ENCODE measurements at places on chromosomes 3 and 15.
A peak's percentile ranks its signal among the peaks of the same experiment; 100 is the strongest.

DNA sequence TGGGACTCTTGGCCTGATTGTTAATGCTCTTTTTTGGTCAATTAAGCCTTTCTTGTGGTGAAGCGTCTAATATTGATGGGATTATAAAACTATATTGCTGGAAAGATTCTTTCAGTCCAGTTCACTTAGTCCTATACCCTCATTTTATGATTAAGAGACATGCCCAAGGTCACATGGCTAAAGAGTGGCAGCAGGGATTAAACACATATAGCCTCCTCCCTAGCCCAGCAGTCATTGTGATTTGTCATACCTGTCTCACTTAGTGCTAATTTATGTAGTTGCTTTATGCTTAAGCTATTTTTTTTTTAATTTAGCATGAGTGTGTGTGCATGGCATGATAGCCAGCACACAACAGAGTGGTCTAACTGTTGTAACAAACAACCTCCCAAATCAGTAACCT lies 9.5 kb downstream of the PARP14 start:
- DNase-seq: no peak

GRCh38 chr15:42138411-42138810 lies 18.0 kb downstream of the PLA2G4F start:
- DNase-seq: no peak

- no peak for DNase-seq
Measured at GRCh38 chr3:76405196-76405595, 619.8 kb upstream of the ZNF717 start.

DNA sequence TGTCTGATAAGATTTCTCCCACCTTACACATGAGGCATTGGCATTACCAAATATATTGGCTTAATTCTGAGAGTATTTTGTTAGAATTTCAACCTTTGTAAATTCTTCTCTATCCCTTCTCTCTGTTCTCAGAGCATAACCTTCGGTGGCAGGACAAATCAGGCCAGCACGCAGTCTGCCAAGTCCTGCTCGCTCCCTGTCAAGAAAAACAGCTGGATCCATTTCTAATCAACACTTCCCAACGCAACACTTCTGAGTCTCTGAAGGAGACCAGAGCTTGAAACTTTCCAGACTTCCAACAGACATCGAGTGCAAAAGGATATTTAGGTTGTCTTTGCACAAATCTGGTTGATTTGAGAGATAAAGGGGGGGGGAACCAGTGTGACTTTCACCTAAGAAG lies 125.7 kb downstream of the SV2B start:
- no peak for DNase-seq

- no peak for DNase-seq
Measured at GRCh38 chr3:10837849-10838248, 21.8 kb downstream of the SLC6A11 start.

GRCh38 chr3:46090161-46090591 lies 62.9 kb upstream of the XCR1 start:
- no peak for DNase-seq

- DNase-seq: no peak
Measured at GRCh38 chr3:120196333-120196732, 88.7 kb downstream of the GPR156 start.

- no peak for DNase-seq
Measured at GRCh38 chr3:139430493-139430892, 41.0 kb upstream of the COPB2 start.

GRCh38 chr15:70722266-70723121 lies 40.9 kb downstream of the UACA start:
- no peak for DNase-seq

- no peak for DNase-seq
Measured at GRCh38 chr3:165513715-165514701, 317.8 kb upstream of the SLITRK3 start.

GRCh38 chr15:79535536-79535935 lies 103.4 kb downstream of the MINAR1 start:
- no peak for DNase-seq

DNA sequence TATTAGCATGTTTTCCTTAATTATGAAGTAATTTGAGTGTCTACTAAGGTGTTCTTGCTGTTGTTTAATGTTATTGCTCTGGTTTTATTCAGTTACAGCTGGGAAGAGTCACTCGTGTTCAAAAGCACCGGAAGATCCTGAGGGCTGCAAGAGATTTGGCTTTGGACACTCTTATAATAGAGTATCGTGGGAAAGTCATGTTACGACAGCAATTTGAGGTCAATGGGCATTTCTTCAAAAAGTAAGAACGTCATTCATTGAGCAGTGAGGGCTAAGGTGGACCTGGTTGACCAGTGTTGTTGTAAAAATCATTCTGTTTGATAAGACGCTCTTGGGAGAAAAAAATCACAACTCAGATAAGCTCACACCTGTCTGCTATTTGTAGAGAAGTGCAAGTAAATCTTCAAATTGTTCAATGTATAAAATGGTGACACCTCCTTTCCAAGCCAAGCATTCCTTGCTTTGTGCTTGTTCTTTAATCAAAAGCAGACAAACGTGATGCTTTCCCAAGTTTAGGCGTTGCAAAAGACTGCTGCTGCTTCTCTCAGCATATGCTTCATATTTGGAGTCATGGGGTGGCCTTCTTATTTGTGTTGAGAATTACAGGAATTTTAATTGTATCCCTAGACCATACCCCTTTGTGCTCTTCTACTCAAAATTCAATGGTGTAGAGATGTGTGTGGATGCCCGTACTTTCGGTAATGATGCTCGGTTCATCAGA lies 44.2 kb downstream of the SETD5 start:
- no peak for DNase-seq

DNA sequence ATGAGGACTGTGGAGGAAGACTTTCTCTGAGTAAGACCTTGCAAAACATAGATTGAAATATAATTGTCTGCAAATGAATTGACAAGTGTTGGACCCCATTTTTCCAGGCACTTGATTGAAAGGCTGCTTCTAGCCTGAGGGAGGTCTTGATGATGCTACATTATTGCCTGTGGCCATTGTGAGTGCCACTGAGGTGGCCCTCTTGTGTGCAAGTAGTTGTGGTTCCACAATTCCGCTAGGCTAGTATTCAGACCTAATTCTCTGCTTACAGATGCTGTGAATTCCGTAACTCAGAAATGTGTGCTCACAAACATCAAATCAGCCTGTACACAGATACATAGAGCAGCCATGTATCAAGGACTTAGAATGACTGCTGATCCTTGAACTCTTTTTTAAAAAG lies 34.7 kb downstream of the FNDC3B start:
- no peak for DNase-seq

DNA sequence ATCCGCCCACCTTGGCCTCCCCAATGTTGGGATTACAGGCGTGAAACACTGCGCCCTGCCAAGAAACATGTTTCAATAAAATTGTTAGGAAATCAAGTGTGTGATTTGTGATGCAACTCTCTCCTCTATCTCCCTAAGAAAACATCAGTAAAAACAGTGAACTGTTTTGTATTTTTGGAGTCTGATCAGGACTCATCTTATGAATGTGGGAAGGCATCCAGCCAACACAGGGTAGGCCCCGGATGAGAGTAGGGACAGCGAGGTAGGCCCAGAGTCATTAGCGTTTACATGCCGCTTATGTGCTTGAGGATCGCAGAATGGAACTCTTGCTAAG lies 884 bp upstream of the GLYCTK start:
- no peak for DNase-seq

GRCh38 chr3:186381424-186382216 lies 19.6 kb upstream of the DGKG start:
- DNase-seq: no peak

GRCh38 chr3:60497902-60498301 lies 753.4 kb downstream of the FHIT start:
- DNase-seq: no peak

DNA sequence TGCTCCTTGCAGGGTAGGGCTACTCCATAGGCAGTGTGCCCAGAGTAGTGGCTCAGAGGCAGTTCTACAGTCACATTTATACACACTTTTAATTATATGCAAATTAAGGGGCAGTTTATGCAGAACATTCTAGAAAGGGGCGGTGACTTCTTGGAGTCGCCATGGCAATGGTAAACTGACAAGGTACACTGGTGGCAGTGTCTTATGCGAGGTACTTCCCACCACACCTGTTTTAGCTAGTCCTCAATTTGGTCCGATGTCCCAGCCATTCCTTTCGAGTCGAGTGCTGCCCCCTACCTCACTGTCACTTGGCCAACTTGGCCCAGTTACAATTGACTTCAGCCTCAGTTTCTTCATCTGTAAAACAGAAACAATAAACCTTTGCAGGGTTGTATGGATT lies 3.8 kb upstream of the IRAK2 start:
- DNase-seq: no peak

GRCh38 chr3:20104167-20104661 lies 64.0 kb downstream of the KAT2B start:
- no peak for DNase-seq

DNA sequence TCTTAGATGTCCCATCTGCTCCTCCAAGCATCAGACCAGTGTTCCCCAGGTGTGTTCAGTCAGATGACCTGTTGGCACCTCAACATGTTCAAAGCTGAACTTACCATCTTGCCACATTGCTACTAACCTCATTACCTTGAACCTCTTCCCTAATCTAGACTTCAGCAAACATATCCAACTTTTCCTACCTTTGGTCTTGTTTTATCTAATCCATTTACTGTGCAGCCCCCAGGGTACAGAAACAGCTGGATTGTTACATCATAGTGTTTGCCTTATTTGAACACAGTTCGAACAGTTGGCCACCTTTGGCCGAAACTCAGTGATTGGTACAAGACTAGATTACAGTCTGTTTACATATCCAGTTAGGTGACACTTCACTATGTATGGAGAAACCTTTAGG lies 36.1 kb upstream of the MCF2L2 start:
- no peak for DNase-seq

GRCh38 chr3:122272879-122273278 lies 52.2 kb upstream of the CSTA start:
- DNase-seq: no peak

GRCh38 chr15:79957741-79958140 lies 13.3 kb downstream of the BCL2A1 start:
- no peak for DNase-seq

DNA sequence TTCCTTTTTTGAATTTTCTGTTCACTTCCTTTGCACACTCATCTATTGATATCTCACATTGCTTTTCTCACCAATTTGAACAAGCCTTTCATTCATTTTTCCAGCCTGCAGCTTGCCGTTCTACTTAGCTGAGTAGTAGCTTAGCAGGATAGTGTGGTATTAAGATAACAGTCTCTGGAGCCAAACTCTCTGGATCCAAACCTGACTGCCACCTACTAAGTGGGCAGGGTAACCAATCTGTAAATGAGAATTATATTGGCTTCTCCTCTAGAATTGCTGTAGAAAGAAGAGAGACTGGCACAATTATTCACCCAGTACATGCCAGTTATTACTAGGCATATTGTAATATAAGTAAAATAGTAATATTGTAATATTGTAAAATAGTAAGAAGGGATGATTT lies 40.5 kb downstream of the AQP9 start:
- DNase-seq: no peak

DNA sequence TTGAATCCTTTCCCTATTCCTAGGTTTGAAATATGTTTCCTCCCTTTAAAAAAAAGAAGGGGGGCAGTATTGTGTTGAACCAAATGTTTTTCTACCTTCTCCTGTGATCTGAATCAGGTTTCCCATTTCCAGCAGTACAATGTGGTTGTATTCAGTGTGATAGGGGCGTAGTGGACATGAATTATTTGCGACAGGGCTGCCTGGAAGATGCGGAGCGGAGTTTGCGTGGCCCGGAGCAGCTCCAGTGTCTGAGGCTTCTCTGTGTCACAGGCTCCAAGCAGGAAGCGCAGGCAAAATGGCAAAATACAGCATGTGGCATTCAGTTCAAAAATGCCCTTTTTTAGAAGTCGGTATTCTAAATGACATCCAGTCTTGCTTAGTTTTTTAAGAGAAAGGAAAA lies 154.4 kb downstream of the PGPEP1L start:
- peak; percentile 11 for DNase-seq

- DNase-seq: no peak
Measured at GRCh38 chr3:160125258-160125657, 100.0 kb upstream of the C3orf80 start.

DNA sequence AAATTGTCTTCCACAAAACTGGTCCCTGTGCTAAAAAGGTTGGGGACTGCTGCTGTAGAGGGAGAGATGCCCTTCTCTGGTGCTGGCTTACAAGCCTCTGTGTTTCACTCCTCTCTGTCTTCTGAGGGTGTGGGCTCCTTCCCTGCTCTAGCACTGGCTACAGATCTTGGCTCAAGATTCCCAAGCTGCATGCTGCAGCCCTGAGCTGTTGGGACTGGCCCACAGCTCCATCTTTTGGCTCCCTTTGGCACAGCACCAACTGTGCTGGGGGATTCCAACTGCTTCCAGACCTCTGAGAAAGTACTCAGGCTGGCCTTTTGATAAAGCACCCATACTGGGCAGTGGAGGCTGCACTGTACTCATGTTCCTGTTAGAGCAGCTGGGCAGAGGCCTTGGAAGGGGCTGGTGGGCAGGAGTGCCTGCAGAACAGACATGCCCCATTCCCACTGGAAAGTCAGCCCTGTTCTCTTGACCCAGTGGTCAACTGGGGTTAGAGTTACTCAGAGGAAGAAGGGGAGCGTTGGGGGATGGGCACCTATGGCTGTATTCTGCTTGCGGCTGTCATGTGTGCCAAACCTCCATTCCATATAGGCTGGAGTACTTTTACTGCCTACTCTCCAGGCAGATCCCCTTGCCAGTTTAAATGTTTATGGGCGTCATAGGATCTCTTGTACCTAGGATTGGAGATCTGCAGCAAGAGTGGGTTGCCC lies 55.7 kb downstream of the GALK2 start:
- no peak for DNase-seq

- DNase-seq: no peak
Measured at GRCh38 chr15:45197512-45197911, 9.7 kb upstream of the SHF start.

- DNase-seq: no peak
Measured at GRCh38 chr3:141050576-141051442, at the start of gene SPSB4. Gene SPSB4, plus strand, starts transcription at chr3:141051347. Its CDS starts 14,758 bp downstream, at chr3:141066105.

GRCh38 chr15:68157074-68157473 lies 48.1 kb downstream of the CALML4 start:
- DNase-seq: no peak

GRCh38 chr3:108396336-108396735 lies 100.0 kb downstream of the HHLA2 start:
- DNase-seq: no peak

DNA sequence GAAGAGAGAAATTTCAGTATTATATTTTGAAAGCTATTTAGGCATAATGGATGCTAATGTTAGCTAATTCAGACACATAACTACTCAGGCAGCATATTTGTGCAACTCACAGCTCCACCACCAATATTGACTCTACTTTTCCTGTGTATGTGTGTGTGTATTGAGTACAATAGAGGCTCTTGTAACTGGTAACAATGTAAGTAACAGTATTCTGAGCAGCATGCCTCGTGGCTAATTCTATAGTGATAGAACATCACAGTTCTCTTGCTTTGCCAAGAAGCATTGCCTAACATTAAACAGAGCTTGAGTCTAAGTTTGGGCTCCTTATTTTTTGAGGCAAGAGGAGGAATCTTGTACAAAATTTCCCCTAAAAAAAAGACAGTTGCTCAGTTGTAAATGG lies 98.6 kb upstream of the ARHGEF26 start:
- DNase-seq: no peak

DNA sequence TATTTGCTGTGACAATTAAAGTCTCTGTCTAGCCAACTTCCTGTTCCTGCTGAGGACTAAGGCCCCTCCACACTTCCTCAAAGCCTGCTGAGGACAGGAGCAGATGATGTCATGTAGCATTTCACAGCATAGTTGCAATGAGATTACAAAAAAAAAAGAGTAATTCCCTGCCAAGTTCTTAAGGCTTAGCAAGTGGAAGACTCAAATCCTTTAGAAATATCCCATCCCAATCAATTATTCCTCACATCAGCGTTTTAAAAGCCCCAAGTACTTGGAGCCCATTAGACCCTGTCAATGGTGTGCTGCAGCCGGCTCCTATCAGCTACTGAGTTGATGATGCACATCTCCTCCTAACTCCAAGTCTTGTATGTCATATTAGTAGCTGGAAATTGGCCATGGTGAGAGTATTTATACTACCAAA lies 51.7 kb downstream of the TRANK1 start:
- DNase-seq: no peak

Data from activated naive CD4-positive, alpha-beta T cell (primary cell).